ENCODE measurements at places on chromosomes 4 and X.

- no peak for DNase-seq
Observed at GRCh38 chr4:159282944-159283343, 180.1 kb downstream of the RAPGEF2 start.

DNA sequence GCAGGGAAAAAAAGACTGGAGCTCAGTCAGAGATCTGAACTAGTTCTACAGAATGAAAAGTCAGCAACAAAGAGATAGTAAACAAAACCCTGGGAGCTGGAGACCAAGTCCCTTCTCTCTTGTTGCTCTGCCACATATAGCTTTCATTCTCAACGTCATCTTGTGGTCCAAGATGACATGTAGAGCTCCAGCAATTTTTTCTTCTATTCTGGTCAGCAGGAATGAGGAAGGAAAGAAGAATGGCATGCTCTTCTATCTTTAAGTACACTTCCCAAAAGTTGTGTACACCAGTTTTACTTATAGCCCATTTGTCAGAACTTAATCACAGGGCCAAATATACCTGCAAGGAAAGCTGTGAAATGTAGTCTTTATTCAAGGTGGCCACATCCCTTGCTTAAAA is 45.6 kb downstream of the RAP2C start:
- no peak for DNase-seq

GRCh38 chrX:71438750-71439149 is 72.6 kb downstream of the TAF1 start:
- no peak for DNase-seq

DNA sequence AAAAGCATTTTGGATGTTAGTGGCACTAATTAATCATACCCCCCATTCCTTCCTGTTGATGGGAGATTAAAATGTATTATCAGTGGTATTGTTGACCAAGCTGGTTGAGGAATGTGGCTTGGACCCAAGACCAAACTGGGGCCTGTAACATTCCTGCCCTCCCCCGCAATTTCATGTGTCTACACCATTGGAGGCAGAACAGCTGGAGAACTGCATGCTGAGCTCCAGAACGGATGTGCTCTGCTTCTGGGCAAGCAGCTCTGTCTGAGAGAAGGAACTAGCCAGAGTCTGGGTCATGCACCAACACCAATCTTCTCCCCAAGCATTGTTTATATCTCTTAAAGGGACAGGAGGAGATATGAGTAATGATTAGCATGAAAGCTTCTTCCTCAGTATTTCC is 185.5 kb downstream of the CEP135 start:
- DNase-seq, result peak; percentile 6

DNA sequence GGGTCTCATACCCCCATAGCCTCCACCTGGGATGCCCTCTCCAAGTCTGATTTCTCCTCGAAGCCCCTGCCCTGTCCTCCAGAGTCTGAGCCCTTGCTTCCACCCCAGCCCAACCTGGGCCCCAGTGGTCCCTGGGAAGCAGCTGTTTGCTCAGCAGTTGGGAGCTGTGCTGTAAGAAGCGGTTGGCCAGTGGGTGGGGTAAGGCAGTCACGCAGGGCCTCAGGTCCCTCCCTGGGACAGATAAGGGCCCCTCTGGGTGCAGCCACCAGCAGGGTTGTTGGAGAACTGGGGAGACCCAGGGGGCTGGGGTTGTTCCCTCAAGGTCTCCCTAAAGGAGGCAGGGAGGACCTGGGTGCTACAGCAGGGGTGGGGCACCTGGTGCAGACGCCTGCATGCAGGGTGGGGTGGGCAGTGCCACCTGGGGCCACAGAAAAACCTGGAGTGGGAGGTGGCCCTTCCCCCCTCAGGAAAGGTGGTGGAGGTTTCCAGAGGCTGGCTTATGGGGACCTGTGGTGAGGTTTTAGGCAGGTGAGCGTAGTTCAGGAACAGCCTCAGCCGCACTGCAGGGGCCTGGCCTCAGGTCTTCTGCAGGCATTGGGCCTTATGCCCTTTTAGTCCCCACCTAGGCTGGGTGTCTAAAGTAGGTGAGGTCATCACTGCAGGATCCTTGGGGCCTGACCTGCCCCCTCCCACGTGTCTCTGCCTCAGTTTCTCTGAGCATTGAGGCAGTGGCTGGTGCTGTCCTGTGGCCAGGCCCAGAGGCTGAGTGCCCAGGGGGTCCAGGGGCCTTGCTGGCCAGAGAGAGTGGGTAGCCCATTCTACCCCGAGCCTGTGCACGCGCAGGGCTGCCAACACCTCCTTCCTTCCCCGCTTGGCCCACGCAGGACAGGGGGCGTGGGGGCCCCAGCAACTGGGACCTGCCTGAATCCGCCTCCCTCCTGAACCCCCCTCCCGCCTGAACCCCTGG is 3.1 kb upstream of the SLC26A1 start:
- DNase-seq, result no peak

DNA sequence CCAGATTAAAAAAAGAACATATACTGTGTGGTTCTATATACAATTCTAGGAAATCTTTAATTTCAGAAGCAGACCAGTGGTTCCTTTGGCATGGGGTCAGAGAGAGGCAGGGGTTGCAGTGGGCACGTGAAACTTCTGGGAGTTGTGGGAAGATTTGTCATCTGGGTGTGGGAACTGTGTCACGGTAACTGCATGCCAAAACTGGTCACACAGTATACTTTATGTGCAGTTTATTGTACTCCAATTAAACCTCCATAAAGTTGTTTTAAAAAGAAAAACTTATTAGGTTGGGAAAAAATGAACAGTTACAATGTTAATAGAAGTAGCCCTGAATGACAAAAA is 26.7 kb upstream of the STS start:
- no peak for DNase-seq

DNA sequence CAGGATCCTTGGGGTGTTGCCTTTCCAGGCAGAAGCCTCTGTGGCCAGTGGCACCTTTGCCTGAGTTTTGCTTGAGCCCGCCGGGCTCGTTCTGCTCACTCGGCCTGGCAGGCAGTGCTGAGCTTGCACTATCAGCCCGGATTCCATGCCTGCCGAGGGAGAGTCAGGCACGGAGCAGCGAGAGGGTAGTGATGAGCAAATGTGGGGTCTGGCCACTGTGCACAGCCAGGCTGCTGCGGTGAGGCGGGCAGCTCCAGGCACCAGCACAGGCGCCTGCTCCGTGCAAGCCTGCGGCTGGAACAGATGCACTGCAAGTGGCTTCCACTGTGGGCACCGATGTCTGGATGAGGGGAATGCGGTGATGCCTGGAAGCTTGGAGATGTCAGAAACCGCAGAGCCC is 619.2 kb downstream of the RAPGEF2 start:
- DNase-seq, result no peak

Data from lung microvascular endothelial cell (primary cell).